ENCODE measurements at places on chromosomes 2 and 18.

DNA sequence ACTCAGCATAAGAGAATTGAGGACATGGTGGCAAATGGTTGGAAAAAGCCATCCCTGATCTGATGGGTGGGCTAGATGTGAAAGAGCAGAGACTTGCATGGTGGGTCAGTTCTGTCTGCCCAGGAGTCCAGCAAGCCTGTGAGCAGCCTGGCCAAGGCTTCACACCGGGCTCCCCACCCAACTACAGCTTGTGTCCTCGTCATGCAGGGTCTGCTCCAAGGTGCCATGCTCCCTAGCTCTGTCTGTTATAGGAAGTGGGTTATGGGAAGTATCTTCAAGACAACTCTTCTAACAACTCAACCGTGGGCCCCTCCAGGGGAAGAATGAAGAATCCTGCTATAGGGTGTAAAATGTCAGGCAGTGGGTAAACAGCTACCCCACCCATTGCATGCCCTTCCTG is 97.4 kb downstream of the ADD2 start:
- no peak for DNase-seq

DNA sequence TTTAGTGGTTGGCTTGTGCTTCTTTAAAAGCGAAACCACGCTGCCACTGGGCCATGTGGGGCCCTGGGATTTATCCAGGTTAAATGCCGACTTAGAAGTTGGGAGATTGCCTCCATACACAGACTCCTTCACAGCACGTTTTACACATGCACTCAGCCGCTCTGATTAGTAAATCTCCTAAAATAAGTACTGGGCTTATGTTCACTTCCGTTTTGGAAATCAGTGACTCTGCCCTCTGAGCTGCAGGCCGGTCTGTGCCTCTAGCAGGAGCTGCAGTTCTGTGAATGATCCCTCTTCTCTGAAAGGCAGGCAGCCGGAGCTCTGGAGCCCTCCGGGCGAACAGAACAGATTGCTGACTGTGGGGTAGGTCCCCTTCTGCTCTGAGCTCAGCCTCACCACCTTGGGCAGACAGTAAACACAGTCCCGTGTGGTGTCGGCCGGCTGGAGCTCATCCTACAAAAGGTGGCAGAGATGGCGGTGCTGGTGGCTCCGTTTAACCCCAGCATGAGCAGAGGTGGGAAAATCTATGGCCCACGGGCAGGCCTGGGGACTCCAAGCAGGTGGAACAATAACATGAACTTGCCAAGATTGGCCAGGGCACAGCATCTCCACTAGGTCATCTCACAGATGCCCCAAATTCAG is 9.8 kb upstream of the RAB17 start:
- DNase-seq, result no peak

- DNase-seq, result no peak
Observed at GRCh38 chr2:74708883-74709282, 54.8 kb downstream of the SEMA4F start.

DNA sequence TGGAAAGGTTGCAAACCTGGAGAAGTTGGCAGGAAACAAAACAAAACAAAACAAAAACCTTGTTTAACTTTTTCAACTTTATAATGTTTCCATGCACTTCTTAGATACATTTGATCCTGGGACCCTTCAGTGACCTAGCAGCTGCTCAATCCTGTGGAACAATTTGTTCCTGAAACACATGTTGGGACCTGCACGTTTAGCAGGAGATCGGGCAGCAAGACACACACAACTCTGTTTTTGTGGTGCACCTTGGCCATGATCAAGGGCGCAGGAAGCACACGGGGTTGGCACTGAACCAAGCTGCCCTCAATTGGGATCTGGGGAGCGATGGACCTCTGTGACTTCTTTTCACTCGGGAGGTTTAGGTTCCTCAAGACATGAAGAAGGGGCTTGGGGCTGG is 268.7 kb downstream of the LOXHD1 start:
- DNase-seq, result no peak

DNA sequence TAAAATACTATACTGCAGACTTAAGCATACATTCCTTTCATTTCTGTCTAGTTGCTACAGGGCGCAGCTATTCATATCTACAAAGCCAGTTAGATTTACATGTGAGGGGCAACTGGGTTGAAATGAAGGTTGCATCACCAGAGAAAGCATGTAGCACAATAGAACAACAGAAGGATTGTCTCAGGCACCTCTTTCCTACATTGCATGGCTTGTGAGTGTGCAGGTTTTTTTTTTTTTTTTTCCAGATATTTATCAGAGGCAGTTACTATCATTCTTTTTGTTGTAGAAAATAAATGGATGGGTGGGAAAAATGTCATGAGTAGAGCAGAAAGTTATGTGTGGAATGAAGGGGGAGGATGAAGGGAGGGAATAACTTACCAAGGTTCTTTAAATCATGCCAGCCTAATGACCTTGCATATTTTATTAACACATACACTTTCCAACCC is 86.8 kb downstream of the ERBB4 start:
- DNase-seq, result no peak

DNA sequence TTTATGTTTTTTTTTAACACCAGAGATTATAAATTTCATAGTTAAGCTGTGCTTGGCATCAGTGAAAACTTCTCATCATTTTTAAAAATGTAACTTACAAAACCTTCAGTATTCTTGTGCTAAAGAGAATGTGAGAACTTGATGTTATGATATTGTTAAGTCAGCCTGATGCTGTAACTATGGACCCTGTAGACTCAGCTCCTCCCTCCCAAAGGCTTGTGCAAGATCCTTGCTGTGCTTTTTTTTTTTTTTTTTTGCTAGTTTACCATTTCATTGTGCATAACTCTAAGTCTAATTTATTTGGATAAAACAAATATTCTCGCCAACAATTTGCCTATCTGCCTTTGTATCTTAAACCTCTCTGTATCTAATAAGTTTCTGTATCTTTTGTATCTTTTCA is 12.9 kb upstream of the TFPI start:
- DNase-seq, result no peak

DNA sequence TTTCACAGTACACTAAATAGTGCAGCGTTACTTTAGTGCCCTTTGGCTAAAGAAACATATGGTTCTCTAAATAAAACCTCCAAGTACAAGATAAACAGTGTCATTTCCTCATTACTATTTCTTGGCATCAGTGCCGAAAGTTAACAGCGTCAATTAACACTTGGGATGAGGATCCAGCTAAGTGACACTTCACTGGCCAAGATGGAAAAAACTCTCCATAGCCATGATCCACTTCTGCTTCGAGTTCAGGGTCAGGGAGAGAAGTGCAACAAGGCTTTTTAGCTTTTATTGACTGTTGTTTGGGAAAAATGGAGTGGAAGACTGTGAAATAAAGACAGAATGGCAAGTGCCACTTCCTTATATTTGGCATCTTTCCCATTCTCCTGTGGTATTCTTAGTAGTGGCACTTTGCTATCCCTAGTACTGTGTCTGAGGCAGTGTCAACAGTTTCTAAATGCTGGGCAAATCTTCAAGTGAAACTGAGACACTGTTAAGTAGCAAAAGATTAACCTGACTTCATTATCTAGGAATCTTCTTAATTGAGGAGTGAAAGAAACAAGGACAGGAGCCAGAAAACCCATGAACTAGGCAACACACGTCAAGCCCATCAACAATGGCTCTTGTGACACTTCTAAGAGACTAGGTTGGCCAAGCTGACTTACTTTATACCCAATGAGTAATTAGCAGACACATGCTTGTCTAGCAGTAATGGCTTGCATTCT is 222.5 kb upstream of the SESTD1 start:
- peak; percentile 11 for DNase-seq

- no peak for DNase-seq
Observed at GRCh38 chr2:176781570-176782217, 430.9 kb upstream of the HNRNPA3 start.

DNA sequence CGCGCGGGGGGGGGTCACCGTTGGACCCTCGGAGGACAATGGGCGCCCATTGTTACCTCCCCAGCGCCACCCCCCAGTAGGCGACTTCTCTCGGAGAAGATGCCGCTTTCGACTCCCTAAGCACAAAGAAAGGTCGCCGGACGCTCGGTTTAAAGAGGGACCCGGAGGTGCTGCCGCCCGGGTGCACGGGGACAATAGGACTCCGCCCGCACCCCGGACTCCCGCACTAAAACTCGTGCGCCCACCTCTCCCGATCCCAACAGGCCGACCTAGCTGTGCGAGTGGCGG is 318 bp upstream of the CDC42EP3 start:
- DNase-seq, result no peak

- DNase-seq, result no peak
Observed at GRCh38 chr2:84906108-84906899, 848 bp downstream of the TMSB10 start.

DNA sequence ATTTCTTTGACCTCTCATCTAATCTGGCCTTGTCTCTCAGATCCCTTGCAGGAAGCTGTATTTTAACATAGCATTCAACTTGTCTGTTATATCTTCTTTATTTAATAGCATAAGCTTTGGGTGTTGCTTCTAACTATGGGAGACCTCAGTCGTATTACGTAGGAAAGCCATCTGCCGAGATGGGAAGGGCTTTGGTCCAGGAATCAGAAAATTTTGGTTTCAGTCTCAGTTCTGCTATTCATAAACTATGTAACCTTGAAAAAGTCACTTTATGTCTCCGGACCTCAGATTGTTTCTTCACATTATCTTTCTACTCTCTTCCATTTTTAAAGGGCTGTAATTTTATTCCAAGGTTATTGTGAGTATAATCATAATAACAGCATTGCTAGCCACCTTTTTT is 297.7 kb downstream of the SATB2 start:
- DNase-seq, result no peak

GRCh38 chr2:6973895-6974545 is 56.8 kb downstream of the RNF144A start:
- no peak for DNase-seq

- DNase-seq, result no peak
Observed at GRCh38 chr18:34591920-34592444, 118.1 kb upstream of the DTNA start.

DNA sequence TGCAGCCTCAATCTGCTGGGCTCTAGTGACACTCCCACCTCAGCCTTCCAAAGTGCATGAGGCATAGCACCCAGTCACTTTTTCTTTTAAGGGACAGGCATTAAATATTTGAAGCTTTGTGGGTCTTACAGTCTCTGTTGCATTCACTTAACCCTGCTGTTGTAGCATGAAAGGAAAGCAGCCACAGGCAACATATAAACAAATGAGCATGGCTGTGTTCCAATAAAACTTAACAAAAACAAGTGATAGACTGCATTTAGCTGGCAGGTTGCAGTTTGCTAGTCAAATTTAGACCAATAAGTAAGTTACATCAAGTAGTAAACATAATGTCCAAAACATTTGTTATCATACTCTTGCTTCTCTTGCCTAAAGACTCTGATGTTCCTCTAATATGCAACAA is 297.3 kb upstream of the MMADHC start:
- DNase-seq, result no peak

GRCh38 chr2:23381485-23381884 is 3.5 kb upstream of the KLHL29 start:
- DNase-seq, result no peak

DNA sequence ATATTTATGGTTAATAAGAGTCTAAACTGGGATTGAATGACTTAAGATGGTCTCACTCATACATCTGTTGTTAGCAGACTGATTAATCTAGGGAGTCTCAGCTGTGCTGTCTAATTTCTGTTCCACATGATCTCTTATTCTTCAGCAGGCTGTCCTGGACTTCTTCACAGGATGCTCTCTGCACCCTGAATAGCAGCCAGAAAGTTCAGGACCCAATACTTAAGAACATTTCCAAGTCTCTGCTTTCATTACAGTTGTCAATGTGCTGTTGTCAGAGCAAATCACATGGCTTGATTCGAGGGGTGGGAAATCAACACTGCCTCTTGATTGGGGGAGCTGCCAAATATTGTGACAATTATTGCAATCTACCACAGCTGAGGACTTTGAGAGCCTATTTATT is 627.1 kb upstream of the SLC8A1 start:
- DNase-seq, result no peak

DNA sequence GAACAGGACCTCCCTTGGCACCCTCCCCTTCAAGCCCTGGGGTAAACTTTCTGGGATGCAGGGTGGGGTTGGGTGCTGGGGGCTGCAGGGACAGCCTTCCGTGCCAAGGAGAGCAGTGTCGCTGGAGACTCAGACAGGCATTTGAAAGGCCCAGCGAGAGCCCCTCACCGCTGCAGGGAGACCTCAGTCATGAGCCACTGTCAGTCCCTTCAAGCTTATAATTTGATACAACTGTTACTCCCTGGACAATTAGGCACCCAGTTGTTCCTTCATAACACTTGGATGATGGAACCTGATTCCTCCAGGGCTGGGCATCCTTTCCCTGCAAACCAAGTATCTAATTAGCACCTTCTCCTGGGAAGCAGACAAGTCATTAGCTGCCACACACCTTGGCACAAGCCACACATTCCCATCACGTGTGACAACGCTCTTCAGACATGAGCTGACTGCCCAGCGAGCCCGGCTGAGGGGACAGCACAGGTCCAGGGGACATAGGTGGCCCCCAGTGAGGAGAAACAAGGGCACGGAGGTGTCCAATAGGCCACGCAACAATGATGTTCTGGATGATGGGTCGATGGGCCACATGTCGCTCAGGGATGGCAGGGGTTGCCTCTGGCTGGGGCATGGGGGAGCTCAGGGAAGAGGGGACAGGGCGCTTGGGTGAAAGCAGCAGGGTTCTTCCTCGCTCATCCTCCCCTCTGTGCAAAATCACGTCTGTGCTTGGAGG is 59.6 kb downstream of the KCNF1 start:
- DNase-seq, result no peak

GRCh38 chr2:201881741-201882140 is 75.4 kb downstream of the CDK15 start:
- DNase-seq, result no peak

GRCh38 chr2:50606860-50607259 is 425.1 kb downstream of the NRXN1 start:
- no peak for DNase-seq

DNA sequence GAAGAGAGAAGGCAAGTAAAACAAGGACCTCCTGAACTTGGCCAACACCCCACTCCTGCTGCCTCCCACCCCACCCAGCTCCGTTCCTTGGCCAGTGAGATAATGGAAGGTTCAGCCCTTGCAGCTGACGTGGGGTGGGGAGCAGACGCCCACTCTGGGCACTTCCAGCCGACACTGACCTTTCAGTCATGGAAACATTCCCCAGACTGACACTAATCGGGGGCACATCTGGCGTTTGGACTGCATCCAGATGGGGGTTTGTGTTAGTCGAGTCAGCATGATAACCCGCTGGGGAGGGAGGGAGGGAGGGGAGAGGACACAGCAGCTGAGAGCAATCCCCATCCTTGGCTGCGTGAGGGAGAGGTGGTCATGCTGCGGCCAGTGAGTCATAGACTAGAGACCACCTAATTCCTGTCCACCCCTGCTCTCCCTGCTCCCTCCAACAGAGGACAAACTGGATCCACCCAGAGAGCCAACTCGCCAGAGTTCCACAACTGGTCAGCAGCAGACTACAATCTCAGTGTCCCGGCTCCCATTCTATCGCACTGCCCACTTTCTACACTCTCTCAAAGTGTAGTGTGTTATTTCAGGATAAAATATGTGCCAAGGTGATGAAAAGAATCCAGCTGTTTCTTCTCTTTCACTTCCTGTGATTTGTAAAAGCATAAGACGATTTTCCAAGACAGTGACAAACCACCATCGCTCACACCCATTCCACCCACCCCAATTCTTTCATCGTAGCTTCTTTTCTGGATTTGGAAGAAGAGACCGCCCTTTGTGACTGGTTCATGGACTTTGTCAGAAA is 115.4 kb upstream of the PKDCC start:
- no peak for DNase-seq

GRCh38 chr2:57943315-57943714 is 103.3 kb upstream of the VRK2 start:
- no peak for DNase-seq

Measured in NCI-H1092 treated with DMSO at 0.1 percent for 48 hours (cell line).